ENCODE measurements at places on chromosomes 2 and 18.

DNA sequence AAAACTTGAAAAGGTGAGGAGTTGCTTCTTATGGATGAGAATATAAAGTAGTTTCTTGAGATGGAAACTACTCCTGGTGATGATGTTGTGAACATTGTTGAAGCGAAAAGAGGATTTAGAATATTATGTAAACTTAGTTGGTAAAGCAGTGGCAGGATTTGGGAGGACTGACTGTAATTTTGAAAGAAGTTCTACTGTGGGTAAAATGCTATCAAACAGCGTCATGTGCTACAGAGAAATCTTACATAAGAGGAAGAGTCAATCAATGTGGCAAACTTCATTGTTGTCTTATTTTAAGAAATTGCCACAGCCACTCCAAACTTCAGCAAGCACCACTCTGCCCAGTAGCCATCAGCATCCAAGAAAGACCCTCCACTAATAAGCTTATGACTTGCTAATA lies 112.9 kb upstream of the ZEB2 start:
- no peak for DNase-seq

DNA sequence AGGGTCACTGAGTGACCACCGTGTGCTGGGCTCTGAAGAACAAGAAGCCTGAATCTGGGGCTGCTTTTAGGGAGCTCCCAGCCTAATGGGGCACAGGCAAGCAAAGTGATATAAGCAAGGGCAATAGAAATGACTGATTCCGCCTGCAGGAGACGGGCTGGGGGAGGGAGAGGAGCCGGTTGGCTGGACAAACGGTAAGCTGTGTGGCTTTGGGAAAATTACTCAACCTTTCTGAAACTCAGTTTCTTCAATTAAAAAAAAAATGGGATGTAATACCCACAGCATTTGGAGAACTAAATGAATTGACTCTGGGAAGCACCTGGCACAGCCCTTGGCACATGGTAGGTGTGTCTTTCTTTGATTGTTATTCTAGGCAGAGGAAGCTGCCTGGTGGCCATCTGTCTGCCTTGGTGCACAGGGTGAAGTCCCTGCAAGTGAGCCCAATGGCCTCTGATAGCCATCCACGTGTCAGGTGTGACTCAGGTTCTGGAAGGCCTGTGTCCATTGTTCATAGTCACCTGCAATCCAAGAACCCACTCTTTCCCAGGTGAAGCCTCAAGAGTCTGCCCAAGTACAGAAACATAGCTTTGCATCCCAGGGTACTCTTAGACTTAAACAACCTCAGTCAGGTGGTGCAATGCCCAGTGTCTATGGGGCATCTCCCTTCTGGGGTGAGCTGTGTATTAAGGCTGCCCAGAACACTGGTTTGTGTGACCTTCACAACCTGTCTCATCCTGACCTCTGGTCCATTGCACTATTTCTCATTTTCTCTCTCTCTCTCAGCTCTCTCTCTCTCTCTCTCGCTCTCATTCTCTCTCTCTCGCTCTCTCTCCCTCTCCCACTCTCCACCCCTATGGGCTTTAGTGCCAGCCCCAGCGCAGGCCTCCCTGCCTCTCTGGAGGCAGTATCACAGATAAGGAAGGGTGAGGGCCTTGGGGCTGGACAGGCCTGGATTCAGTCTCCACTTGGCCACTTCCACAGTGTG lies 30.0 kb upstream of the NTSR2 start:
- no peak for DNase-seq

GRCh38 chr2:36857713-36858112 lies 108.6 kb downstream of the STRN start:
- no peak for DNase-seq

- no peak for DNase-seq
Observed at GRCh38 chr2:142892715-142893114, 15.3 kb downstream of the KYNU start.

DNA sequence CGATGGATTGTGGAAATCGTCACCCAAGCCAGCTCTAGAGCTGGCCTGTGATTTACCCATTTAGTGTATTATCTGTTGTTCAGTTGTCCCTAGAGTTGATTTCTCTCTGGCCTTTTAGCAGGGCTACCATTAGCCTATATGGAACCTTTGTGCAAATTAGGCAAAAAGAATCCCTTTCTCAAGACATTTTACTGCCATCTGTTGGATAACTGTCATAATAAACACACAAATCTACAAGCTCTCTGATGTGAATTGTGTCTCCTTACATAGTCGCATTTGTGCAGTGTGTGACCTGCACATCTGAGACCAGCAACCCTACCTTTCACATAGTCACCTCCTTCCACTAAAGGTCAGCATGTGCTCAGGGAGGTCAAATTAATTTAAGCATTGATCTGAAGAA lies 34.0 kb downstream of the LOXHD1 start:
- DNase-seq = no peak

DNA sequence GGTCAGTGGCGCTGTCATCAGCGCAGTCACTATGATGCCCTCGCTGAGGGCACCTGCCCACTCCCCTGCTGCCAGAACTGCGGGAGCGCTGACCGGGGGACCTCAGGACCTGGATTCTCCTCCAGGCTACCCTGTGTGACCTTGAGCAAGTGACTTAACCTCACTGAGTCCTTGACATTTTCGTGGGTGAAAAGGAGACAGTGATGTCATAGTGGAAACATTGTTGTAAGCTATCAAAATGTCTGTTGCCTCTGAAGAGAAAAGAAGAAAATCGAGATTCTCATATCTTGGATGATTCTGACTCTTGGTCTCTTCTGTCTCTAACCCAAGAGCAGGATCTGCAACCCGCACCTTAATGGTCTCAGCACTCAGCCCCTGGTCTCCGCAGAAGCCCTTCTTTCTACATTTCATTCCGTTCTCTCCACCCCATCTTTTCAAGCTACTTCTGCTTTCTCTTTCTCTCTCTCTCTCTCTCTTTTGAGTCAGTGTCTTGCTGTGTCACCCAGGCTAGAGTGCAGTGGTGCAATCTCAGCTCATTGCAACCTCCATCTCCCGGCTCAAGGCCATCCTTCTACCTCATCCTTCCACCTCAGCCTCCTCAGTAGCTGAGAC lies 978 bp upstream of the TUBA4A start:
- DNase-seq = no peak

Measured in stimulated activated naive CD8-positive, alpha-beta T cell treated with anti-CD3 and anti-CD28 coated beads, Interleukin-15, amount 100 ng/mL, for 72 hours (primary cell).